ENCODE measurements at places on chromosomes 5 and 9.

DNA sequence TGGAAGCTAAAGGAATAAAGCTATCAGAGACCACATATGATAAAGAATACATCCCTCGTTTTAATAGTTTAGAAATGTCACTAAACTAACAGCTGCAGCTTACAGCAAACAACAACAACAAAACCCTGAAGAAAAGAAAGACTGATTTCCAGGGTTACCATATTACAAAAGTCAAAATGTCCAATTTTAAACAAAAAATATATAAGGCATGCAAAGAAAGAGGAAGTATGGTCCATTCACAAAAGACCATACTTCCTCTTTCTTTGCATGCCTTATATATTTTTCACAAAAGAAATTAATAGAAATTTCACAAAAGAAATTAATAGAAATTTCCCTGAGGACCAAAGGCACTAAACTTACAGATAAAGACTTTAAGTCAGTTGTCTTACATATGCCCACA is 354.2 kb downstream of the ARL15 start:
- DNase-seq: no peak

DNA sequence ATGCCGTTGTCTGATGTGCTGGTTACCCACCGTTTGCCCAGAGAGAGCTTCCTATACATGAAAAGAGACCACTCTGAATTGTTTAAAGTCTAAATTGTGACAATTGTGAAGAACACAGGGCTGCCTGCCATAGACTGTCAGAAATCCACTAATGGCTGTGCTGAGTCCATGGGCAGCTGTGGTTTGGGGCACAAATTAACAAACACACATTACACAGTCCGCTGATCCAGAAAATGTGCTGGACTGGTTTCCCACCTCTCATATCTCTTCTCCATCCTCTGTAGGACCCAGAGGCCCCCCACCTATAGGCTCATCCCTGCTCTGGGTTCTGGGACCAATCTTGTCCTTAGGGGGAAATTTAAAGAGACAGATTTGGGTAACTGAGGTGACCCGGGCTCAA is 19.0 kb upstream of the LIFR start:
- no peak for DNase-seq

DNA sequence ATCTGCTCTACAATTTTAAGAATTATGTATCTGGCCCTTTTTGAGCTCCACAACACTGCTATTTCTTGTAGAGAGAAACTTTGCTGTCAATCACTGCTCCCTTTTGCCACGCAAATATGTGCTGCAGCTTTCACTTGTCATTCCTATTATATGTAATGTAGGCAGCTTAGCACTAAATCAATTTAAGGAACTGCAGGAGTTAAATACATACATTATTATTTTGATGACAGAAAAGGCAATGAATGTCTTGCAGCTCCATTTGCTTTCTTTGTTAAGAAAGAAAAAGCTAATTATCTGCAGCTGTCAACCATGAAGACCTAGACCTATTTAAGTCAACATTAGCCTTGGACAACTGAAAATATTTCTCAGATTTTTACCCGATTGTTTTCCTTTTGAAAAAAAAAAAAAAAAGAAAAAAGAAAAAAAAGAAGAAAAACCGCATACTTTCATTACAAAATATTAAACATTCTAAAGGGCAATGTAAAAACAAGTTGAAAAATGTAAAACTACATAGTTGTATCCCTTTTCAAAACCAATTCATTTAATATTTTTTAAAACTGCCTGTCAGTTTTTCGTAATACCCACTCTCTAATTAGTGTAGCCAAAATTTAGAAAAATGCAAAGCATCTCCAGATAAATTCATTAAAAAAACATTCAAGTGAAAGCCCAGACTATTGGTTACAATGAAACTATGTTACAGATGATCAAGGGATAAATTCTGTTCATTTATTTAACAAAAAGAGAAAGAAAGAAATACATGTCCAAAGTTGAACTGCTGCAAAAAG is 57.2 kb downstream of the RFX3 start:
- no peak for DNase-seq

DNA sequence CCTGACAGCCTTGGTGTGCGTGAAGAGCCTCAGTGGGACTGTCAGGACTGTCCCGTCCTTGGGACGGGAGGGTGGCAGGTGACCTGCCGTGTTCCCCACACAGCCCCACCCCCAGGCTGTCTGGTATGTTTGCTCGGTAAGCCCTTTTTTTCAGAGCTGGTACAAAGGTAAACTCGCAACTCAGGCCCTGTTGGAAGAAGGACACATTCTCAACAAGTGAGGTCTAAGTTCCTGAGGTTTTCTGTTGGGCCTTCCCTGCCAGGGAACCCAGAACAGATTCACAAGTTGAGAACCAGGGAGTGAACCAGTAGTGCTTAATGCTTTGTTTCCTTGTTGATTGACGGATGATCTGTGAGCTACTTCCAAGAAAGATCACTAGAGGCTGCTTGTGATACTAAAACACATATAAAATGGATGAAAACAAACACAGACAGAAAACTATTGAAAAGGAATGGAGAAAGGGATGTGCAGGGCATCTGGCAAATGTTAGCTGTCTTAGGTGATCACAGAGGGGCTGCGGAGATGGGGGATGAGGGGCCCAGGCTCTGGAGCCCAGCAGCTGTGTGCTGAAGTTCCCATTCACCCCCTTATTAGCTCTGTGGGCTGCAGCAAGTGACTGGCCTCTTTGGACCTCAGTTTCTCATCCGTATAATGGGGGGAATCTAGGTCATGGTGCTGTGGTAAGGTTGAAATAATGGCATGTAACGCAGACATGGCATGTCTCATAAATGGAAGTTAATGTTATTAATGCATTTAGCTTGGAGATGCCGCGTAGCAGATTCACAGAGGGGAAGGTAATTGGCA is 2.7 kb downstream of the NDST1 start:
- DNase-seq: no peak

DNA sequence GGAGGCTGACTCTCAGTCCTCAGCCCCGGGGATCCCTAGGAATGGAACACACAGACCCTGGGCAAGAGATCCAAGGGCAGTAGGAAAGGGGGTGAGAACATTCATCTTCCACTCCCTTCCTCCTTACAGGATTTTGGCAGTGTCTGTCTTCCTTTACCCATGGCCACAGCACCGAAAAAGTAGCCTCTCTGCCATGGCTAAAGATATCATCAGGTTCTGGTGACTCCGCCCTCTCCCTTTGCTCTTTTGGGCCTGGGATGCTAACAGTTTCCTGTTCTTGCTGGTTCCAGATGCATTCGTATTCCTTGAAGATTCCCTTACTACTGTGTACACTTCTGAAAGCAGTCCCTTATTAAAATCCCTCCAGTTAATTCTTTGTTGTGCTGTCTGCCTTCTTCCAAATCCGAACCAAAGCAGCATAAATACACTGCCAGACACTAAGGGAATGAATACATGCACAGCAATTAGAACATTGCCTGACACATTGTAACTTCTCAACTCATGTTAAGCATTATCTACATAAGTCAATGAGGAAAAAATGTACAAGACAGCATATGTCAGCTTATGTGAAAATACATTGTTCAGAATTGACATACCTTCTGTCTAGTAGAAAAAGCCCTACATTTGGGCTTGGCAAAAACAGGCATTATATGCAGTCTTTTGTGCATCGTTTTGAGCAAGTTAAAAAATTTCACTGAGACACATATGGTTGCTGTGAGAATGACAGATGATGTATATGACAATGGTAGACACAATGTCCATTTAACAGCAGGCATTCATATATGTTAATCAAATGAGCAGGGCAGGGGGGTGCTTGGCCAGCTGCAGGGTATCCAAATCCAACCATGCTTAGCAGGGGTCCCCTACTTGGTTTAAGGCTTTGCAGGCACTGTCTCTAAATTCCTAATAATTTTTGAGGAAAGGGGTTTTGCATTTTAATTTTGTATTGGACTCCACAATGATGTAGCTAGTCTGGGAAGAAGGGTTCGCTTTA is 58.8 kb upstream of the RAI14 start:
- no peak for DNase-seq

GRCh38 chr5:32027717-32028458 is 146.2 kb downstream of the GOLPH3 start:
- DNase-seq: peak; percentile 31

DNA sequence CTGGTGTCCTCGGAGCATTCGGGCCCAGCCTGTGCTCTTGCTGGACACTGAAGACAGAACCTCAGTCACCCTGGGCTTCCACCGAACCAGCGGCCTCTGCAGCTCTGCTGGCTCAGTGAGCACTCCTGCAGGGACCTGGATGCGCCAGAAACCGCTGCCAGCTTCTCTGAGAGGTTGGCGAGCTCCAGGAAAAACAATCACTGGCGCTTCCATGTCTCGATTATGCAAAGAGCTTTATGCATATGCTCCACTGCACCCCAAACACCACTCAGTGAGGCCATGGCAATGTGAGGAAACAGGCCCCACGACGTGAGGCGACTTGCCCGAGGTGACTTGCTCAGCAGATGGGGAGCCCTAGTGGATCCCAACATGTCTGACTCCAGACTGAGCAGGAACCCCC is 11.0 kb downstream of the PRDM12 start:
- DNase-seq: no peak

GRCh38 chr9:130467316-130467715 is 22.6 kb downstream of the ASS1 start:
- no peak for DNase-seq

- no peak for DNase-seq
Observed at GRCh38 chr9:105355781-105356180, 92.1 kb upstream of the FSD1L start.

DNA sequence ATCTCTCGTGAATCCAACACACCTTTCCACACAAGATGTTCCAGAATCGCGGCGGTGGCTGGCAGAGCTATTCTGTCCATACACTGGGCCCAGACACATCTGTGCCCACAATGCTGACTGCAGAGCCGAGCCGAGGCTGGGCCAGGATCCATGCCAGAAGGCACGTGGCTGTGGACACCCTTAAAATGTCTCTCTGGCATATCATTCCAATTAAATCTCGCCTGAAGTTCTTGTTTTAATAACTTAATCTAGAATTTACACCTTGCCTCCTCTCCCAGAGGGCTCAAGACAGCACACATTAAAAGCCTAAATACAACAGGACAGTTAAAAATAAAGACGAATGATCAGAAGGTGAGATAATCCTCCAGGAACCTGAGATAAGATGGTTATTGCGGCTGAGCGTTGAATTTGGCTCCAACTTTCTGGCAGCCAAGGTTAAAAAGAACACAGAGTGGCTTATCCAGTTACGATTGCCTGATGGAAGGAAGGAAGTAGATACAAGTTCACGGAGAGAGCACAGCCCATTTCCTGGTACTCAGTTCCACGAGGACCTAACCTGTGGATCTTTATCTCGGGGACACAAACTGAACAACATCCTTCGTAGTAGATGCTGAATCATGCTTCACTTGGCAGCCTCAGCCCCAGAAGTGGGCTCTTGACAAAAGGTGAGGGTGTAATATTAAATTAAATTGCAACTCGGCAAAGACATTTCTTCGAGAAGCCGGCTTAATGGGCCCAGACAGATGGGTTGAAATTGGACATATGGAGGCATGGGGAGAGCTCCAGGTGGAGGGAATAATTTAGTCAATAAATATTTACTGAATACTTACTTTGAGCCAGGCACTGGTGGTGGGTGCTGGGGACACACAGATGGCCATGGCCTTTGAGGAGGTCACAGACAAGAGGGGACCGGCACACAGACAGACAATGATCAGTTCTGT is 86.0 kb upstream of the TBC1D2 start:
- no peak for DNase-seq

DNA sequence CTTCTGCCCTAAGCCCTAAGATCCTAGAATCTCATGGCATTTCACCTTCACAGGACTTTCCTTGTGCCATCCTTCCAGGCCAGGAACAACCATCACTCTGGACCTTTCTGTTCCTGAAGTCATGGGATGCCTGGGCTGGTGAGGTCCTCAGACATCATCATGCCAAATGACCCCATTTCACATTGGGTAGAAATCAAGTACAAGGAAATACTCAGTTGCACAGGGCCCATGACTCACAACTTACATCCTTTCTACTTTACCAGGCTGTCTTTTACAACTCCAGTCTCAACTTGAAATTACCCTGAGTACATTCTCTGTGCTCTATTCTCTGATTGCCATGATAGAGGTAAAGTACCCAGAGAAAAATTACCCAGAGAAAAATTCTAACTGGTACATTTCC is 167.1 kb downstream of the PIK3R1 start:
- DNase-seq: no peak

DNA sequence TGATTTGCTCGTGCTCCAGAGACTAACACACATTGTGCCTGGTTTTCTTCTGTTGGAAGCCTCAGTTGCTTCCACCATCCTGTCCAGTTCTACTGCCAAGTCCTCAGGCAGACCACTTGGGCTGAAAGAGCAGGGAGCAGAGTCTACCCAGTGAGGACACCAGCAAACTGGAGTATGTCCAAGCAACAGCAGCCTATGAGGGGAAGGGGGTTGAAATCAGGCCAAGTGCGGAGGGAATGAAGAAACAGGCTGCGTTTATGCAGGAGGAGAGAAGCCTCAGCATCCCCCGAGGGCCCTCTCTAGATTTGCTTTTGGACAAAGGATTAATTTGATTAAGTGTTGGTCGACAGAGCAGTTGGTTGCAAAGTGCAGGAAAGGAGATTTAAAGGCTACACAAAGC is 14.5 kb downstream of the DOCK2 start:
- DNase-seq: no peak

DNA sequence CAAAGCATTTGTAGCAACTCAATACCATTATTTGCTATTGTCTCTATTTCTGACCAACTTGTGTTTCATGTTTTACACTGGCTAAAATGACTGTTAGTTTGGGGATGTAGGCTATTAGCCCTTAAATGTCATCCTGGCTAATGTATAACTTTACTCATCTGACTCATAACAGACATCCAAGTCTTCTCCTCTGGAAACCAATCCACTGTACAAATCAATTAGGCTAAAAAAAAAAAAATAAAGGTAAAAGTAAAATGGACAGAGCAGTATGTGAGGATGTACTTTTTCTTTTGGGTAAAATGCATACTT is 20.6 kb downstream of the MEGF9 start:
- DNase-seq: no peak

DNA sequence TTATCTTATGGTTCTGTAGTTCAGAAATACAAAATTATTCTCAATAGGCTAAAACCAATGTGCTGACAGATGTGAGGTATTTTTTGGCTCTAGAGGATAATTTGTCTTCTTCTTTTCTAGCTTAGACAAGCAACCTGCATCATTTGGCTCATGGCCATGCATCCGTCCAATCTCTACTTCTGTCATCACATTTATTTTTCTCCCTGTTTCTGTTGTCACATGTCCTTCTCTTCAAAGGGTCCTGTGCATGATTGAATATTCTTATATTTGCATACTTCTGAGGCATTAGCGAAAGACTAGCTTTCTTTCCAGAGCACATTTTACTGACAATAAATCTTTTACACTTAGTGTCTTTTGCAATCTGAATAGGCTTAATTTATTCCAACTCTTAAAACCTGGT is 564.7 kb downstream of the CDH10 start:
- no peak for DNase-seq

- DNase-seq: no peak
Observed at GRCh38 chr5:144189800-144190429, 19.2 kb downstream of the KCTD16 start.

- DNase-seq: no peak
Observed at GRCh38 chr5:147805030-147805454, 22.5 kb upstream of the JAKMIP2 start.

- no peak for DNase-seq
Observed at GRCh38 chr9:90926936-90927335, 125.3 kb downstream of the SYK start.

GRCh38 chr9:122940749-122941581 is at the start of gene RABGAP1:
Gene RABGAP1, plus strand, starts transcription at chr9:122941020. Its CDS starts 16,040 bp downstream, at chr9:122957060.
- peak; percentile 98 for DNase-seq
